Femur (tissue), 1 donor: ENCODE measurements at places on chromosomes 6 and 20.
A peak's percentile ranks its signal among the peaks of the same experiment; 100 is the strongest.

DNA sequence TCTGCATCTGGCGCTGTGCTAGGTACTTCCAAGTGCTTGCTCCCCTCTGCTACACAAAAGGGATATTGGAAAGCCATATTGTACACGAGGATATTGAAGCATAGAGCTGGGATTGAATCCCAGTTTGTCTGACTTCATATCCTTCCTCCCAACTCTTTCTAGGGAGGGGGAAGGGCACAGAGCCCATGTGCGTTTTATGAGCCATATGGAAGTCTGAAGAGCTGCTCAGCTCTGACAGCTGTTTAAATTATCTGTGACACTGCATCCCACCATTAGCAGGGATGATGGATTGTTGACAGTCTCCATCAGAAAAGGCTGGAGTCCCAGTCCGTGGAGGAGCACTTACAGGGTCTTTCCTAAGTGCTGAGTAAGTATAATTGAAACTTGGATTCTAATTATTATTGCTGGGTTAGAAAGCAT is 18.4 kb downstream of the TIAM2 start:
- peak; percentile 78 for DNase-seq

GRCh38 chr20:9235518-9235917 is 166.6 kb downstream of the PLCB4 start:
- DNase-seq = no peak

- peak; percentile 15 for DNase-seq
These were observed 331.3 kb downstream of the ZFAND3 start for GRCh38 chr6:38150681-38151296.

DNA sequence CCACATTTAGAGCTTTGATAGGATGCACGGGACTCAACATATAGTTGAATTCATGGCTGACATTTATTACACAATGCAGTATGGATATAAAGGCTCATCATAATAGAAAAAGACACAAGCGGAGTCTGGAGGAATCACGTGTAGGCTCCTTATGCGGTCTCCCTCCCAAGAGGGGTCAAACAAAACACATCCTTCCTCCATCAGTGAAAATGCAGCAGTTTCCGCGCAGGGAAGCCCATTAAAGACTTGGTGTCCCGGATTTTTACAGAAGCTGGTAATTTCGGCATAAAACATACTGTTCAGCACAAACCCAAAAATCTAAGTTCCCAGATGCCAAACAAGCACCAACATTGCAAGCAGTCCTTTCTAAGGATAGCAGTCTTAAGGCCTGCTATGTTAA is 1.1 kb downstream of the USP45 start:
- DNase-seq = no peak

GRCh38 chr6:160034036-160034930 is 65.4 kb downstream of the IGF2R start:
- DNase-seq = peak; percentile 64

GRCh38 chr20:4989570-4989969 is 11.7 kb downstream of the SLC23A2 start:
- no peak for DNase-seq

GRCh38 chr6:167298127-167298526 is 7.0 kb downstream of the UNC93A start:
- no peak for DNase-seq

- no peak for DNase-seq
These were observed 22.1 kb downstream of the SCP2D1 start for GRCh38 chr20:18835466-18836256.

GRCh38 chr6:55379471-55379870 is 52.2 kb downstream of the GFRAL start:
- DNase-seq = no peak

GRCh38 chr6:101203664-101204063 is 189.8 kb upstream of the GRIK2 start:
- no peak for DNase-seq

DNA sequence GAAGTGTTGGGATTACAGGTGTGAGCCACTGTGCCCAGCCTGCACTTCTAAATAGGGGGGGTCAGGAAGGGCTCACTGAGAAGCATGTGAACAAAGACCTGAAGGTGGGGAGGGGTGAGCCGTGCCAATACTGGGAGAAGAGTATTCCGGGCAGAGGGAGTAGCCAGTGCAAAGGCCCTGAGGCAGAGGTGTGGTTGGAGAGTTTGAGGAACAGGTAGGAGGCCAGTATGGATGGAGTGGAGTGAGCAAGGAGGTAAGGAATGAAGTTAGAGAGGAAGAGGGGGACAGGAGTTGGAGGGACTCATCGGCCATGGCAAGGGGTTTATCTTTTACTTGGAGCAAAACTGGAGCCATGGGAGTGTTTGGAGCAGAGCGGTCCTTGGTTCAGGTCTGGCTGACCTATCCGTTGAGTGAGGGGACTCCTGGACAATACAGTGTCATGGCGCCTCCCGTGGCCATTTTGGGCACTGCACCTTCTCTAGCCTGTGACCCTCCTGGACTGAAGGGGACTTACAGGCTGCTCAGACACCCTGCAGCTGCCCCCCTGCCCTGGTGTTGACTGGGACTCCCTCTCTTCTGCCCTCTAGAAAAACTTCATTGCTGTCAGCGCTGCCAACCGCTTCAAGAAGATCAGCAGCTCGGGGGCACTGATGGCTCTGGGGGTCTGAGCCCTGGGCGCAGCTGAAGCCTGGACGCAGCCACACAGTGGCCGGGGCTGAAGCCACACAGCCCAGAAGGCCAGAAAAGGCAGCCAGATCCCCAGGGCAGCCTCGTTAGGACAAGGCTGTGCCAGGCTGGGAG is 12.1 kb downstream of the FOXS1 start:
- DNase-seq = peak; percentile 77

DNA sequence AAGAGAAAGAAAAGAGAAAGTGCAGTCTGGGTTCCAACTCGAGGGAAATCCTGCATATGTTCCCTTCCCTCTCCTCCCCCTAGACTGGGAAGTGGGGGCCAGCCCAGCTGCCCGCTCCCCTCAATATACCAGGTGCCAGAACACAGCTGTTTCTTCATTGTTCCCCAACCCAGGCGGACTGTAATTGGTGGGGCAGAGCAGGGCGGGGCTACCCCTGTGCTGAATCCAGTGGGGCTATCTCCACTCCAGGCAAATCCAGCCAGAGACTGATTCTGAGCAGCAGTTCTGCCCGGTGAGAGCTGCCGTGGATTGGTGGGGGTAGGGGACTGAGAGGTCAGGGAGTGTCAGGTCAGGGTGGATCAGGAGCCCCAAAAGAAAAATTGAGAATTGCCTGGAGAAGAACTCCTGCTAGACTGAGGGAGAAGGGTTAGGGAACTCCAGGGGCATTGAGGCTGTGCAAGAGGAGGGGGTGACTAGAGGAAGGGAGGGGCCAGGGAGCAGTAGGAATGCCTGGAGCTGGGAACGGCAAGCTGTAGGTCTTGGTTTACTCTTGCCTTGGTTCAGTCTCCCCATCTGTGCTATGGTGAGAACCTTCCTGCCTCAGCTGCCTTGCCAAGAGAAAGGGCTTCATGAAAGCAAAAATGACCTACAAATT is at the start of gene MYMX:
MYMX (plus strand) TSS at position 250 of the 655 bp plus-strand sequence. CDS start 546 bp downstream, outside the sequence.
- peak; percentile 79 for DNase-seq

DNA sequence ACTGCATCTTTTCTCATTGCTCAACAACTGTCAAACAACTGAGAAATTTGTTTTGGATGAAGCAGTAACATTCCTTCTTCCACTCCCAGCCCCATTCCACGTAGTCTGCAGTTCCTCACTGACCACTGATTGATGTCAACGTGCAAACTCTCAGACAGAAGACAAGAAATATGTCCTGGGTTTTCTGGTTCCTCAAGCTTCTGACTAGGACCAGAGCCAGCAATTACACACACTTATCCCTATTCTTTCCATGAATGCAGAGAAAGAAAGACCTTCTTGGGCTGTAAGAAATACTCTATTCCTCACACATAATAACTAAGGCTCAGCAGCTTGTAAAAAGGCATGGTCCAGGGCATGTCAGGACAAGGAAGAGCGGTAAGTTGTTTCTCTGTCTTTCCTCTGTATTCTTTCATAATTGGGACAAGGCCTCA is 790.1 kb upstream of the SLC35B3 start:
- no peak for DNase-seq

DNA sequence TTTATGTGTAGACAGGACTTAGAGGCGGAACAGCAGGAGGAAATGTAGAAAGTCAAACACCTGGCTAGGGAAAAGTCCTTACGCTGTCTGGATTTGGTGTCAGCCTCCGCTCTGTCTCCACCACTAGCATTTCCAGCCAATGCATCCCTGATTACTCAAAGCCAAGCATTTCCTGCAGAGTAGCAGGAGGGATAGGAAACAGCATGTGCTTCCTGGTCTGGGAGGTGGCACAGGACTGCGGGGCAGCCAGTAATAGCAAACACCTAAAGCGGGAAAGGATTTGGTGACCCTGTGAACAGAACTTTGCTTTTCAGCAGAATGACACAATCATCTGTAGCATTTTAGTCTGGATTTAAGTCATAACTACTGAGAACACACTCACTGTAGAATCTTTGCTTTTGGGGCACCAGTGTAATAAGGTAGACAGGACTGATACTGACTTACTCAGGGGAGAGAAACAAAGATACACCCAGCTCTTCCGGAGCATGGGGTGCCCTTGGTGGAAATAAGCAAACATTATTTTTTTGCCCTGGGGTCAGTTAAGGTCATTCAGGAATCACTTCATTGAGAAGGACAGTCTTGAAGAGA is 133.3 kb upstream of the AHI1 start:
- DNase-seq = peak; percentile 31

DNA sequence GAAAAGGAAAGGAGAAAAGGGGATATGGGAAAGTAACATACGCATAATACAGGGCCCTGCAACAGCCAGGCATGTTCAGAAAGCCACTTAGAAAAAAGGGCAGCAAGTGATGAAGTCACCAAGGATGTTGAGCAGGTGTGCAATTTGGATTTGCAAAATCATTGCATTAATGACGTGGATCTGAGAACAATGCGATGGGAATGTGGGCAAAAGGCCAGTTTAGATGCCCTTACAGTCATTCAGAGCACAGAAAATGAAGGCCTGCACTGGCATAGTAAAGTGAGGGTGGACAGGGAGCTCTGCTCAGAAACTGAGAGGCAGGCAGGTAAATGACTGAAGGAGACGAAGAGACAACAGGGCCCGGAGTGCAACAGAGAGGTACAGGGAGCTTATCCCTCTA is 123.7 kb upstream of the NHSL1 start:
- DNase-seq = no peak

DNA sequence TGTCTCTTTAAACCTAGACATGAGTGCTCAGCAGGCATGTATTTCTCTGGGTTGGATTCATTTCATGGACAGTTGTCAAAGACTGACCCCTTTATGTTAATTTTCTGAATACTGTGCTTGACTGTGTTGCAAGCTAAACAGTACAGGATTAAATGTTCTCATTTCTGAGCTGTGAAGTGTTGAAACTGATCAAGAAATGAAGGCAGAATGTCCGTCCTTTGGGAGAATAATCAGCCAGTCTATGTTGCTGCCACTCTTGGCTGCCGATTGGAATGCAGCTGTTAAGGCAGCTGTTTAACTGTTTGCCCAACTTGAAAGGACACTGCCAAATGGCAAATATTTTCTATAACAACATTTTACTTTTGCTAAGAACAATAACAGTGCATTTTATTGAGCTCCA is 87.3 kb downstream of the CEP57L1 start:
- DNase-seq = peak; percentile 61

DNA sequence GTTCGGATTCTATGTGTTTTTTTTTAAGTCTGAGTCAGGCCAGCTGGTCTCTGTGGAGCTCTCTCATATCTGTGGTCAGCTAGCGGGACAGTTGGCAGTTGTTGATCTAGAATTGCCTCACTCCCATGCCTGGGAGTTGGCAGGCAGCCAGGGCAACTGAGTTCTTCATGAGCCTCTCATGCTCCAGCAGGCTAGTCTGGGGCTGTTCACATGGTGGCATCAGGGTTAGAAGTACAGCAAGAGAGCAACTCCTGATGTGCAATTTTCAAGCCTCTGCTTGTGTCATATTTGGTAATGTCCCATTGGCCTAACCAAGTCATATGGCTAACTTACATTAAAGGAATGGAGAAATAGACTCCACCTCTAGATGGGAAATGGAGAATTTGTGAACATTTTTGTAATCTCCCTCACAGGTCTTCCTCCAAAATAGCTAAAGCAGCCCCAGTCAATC is 6.7 kb upstream of the IFT52 start:
- DNase-seq = peak; percentile 66

- DNase-seq = no peak
These were observed 321.3 kb upstream of the TCF21 start for GRCh38 chr6:133567636-133568035.

DNA sequence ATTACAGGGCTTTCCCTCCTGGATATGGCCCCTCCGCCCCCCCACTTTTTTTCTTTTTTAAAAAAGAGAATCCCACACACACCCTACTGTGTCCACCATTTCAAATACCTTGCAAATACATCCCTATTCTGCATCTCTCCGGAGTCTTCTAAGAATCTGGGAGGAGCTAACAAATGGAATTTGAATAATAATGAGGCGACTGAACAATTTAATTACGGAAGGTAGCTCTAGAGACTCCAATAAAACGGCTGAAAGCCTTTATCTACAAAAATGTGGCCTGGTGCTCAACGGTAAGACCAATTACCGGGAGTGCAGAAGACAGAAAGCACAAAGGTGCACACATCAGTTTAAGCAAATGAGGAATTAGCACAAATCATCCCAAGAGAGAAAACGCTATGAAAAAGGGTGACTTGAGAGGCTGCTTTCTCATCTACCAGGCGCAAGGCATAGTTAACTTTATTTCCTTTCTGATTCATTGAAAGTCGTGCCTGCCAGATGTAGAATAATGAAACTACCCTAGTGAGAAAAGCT is 1.8 kb downstream of the RRAGD start:
- DNase-seq = no peak

DNA sequence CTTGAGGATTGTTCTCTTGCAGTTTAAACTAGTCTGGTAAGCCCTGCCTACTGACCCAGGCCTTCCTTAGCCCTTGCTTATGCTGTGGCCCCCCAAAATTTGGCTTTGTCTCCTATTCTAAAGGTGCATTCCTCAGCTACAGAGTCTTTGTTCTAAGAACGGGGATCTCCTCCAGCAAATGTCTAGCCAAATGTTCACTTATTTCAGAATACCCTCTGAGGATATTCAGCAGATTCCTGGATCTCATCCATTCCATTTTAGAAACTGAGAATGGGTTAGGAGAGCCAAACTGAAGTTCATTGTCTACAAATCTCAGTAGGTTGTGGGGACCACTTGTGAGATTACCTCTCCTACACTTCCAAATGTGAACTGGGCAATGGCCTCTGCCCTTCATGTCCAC is 164.2 kb upstream of the ARG1 start:
- DNase-seq = no peak

- peak; percentile 72 for DNase-seq
These were observed 25.4 kb upstream of the HLA-E start for GRCh38 chr6:30463651-30464618.

DNA sequence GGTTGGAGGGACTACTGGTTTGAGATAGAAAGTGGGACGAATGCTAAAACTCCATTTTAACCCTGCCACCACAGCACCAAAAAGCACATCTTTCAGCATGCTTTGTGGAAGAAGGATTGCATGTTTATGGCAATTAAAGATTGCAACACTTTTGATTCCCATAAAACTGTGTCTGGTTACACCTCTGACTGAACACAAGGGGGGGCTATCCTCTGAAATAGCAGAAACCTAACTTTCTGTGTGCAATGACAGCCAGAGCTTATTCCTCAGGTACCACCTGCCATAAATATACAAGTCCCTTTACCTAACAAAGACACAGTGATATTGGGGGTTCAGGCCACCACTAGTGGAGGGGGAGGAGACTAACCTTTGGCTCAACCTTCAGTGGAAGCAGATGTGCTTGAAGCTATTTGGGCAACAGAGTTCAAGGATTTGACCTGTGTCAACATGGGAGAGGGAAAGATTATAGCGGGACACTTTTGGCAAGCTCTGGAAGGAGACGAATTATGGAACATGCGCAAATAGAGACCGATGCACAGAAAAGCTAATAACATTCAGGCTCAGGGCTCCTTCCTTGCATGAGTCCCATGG is 9.6 kb upstream of the PLG start:
- no peak for DNase-seq

GRCh38 chr6:166736634-166737033 is 109.6 kb upstream of the RPS6KA2 start:
- no peak for DNase-seq
